ENCODE measurements at places on chromosomes 5 and 9.

- DNase-seq, result no peak
These were observed 643 bp downstream of the PLEKHG4B start for GRCh38 chr5:92401-93220.

GRCh38 chr9:134855231-134855899 is 25.2 kb upstream of the FCN2 start:
- DNase-seq, result no peak

GRCh38 chr5:32791536-32792243 is 80.6 kb downstream of the NPR3 start:
- no peak for DNase-seq

DNA sequence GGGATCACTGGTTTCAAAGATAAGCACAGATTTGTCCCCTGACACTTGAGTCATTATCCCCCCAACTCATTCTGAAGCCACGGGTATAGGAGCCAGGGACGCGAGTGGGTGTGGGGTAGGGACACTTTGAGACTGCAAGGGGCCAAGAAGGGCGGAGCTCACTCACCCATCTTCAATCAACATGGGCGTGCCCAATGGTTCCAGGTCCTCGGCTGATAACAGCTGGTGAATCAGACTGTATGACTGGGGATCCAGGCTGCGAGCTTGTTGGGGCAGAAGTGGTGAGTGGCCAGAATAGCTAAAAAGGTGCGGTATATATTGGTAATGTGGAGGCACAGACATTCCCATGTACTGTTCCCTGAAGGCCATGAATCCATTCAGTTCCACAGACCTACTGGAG is 30.7 kb upstream of the NR5A1 start:
- DNase-seq, result no peak

- no peak for DNase-seq
These were observed 27.2 kb upstream of the CYLC2 start for GRCh38 chr9:102967979-102968378.

GRCh38 chr9:14316602-14317300 is 2.8 kb upstream of the NFIB start:
- no peak for DNase-seq

DNA sequence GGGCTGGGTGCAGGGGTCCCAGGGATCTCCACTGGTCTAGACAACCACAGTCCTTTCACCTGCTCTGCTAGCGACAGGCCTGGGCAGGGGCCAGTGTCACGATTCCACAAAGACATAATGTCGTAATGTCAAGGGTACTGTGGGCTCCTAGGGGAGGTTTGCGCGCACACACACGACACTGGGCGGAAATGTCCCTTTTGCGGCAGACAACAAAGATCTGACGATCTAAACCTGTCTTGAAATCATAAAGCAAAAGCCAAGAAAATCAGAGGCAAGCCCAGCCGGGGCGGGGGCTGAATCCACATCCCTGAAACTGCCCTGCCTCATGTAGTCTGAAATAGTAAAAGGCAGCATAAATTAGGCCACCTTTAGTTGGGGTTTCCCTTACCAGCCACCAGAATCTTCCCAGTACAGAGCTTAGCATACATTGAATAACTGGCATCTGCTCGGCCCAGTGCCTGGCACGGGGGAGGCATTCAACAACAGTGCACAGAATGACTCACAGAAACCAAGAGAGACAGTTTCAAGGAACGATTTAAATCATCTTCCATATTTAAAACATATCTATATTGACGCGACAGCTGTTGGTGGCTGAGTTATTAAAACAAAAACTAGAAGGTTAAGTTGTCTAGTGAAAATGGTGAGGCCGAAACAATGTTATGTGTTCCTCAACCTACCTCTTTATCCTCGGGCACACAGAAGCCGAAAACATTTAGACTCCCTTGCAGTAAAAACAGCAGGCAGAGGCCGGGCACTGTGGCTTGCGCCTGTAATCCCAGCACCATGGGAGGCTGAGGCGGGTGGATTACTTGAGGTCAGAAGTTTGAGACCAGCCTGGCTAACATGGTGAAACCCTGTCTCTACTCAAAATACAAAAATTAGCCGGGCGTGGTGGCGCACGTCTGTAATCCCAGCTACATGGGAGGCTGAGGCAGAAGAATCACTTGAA is 151.0 kb downstream of the MYO10 start:
- peak; percentile 49 for DNase-seq

GRCh38 chr5:178524093-178524882 is 65.9 kb downstream of the COL23A1 start:
- no peak for DNase-seq

GRCh38 chr9:92257327-92257726 is 36.2 kb downstream of the IARS1 start:
- DNase-seq, result no peak

GRCh38 chr5:176650354-176650884 is 3.1 kb downstream of the TSPAN17 start:
- no peak for DNase-seq

DNA sequence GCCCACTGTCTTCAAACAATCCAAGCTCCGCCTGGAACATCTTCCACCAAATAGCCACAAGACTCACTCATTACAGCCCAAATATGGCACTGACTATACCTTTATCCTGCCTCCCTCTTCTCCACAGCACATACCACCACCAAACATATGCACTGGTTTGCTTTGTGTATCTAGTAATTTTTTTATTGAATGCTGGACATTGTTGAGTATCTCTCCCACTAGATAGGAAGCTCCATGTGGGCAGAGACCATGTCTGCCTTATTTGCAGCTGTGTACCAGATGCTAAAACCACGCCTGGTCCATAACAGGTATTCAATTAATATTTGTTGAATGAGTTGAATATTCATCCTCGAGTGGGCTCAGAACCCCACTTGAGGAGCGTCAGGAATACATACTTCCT is 67.2 kb upstream of the FUBP3 start:
- DNase-seq, result no peak

All from RPMI7951 (cell line).